Ammon's horn (tissue), 1 donor: ENCODE measurements at places on chromosomes 2 and 18.

- DNase-seq, result peak; percentile 12
Measured at GRCh38 chr2:204881655-204882054, 336.4 kb downstream of the PARD3B start.

DNA sequence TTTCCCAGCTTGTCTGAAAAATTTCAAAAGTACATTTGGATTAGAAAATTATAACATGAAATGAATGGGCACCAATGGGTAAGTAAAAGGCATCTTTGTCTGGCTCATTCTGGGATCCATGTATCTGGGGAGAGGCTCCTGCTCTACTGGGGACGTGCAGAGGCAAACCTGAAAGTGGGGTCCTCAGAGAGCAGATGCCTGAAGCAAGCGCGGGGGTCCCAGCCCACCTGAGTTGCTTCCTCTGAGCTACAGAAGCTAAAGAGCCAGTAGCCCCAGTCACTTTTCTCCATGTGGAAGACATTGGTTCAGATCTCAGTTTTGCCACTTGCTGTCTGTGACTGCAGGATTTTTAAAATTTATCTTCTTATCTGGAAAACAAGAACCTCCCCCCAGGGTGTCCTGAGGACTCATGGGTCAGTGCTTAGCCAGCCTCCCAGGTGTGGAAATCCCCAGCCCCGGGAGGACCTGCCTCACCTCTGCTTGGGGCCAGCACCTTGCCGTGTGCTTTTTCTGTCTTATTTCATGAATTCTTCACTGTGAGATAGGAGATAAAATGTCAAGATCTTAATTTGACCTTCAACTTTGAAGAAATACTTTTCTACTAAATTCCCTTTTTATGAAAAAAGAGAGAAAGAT lies 25.1 kb upstream of the ODC1 start:
- no peak for DNase-seq

GRCh38 chr2:224650815-224651439 lies 65.2 kb downstream of the CCDC195 start:
- DNase-seq, result peak; percentile 75

DNA sequence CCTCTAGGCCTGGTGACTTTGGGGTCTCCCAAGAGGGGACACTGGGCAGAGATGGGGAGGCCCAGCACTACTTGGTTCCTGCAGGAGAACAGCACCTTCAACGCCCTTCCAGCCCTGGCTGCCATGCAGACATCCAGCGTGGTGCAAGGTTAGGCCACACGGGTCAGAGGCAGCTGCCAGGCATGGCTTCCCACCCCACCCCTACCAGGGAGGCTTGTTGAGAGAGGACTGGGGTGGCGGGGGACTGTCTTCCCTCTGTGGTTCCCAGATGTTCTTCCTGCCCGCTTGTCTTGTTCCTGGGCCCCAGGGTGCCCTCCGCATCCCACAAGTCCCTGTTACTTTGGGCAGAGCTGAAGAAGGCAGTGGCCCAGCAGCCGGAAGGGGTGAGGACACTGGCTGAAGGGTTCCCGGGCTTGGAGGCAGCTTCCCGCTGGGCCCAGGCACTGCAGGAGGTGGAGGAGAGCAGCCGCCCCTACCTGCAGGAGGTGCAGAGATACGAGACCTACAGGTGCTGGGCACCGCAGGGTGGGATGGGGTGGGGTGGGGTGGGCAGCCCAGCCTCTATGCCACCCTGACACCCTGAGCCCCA lies 4.5 kb downstream of the PROM2 start:
- DNase-seq, result no peak

DNA sequence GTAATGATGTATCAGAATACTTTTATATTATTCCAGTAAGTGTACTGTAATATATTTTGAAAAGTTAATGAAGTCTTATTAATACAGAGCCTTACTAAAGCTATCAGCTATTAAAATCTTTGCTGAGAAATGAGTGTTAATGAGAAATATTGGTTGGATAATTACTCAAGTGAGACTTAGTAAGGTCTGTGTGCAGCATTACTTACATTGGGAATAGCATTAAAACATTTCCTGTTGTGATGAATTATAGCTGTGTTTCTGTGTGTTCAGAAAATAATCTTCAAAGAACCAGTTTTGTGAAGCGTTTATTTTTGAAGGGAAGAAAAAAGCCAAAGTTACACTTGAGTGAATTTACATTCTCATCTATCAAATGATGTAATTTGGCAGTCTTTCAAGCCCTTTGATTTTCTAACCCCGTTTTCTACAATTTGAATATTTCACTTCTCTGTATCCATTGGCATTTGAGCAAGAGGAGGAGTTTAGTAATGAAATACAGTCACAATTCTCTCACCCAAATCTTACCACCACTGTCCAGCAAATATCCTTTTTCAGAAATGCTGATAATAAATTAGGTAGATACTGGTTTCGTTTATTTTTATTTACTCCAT lies 123.5 kb upstream of the BOD1L2 start:
- DNase-seq, result no peak

DNA sequence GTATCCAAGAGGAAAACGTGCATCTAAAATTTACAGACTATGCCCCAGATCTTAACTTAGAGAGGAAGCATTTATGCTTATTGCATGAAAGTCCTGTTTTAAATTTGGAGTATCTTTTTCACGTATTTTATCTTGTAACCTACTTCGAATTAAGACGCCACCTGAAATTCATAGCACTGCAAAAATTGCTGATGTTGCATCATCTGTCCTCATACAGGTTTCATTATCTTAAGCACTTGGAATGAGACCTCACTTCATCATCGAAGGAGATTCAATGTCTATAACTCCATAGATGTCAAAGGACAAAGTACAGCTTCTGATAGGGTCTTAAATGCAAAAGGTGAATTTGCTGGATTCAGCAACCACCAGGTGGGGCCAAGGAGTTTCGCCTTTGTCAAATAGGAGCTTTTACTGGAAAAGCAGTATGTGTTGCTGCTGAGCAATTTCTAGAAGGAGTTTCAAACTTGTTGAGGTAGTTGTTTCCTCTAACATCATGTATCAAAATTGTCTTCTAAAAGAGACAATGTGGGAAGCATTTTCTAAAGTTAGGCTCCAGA lies 106.4 kb upstream of the CCDC85A start:
- DNase-seq, result no peak

GRCh38 chr2:177728399-177728765 lies 335.8 kb downstream of the AGPS start:
- no peak for DNase-seq

- DNase-seq, result no peak
Measured at GRCh38 chr2:57527685-57528084, 518.9 kb upstream of the VRK2 start.

GRCh38 chr2:29218071-29218470 lies 102.9 kb downstream of the CLIP4 start:
- DNase-seq, result no peak

DNA sequence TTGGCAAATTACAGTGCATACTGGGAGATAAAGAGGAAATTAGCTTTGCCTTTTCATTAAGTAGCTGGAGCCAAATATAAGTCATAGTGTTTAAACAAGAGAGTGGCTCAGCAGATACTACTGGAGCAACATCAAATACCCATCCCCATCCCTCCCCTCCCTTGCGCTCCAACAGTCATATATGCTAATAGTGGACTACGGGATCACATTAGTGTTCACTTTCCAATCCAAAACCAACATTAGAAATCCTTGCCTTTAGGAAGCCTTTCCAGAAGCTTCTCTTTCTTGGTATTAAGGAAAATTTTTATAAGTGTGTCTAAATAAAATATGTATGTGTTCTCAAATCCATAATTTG lies 1669.3 kb downstream of the SUCLG1 start:
- no peak for DNase-seq

DNA sequence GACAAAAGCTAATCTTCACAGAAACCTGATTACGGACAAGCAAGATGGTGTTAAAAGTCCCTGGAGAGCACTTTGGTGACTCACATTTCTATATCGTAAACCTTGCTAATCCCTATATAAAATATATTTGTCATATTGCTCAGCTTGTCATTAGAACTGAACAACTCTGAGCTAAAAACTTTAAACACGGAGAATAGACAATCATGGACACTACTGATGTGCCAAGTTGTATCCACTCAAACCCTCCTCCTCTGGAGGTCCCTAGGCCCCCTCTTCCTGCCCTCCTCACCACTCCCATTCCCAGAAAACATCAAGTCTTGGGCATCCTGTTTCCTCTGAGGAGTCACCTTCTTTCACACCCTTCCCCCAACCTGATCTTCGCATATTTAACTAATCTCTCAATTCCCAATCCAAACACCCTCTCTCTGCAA lies 138.7 kb upstream of the PID1 start:
- no peak for DNase-seq
